ENCODE measurements at places on chromosomes 7 and 10.

DNA sequence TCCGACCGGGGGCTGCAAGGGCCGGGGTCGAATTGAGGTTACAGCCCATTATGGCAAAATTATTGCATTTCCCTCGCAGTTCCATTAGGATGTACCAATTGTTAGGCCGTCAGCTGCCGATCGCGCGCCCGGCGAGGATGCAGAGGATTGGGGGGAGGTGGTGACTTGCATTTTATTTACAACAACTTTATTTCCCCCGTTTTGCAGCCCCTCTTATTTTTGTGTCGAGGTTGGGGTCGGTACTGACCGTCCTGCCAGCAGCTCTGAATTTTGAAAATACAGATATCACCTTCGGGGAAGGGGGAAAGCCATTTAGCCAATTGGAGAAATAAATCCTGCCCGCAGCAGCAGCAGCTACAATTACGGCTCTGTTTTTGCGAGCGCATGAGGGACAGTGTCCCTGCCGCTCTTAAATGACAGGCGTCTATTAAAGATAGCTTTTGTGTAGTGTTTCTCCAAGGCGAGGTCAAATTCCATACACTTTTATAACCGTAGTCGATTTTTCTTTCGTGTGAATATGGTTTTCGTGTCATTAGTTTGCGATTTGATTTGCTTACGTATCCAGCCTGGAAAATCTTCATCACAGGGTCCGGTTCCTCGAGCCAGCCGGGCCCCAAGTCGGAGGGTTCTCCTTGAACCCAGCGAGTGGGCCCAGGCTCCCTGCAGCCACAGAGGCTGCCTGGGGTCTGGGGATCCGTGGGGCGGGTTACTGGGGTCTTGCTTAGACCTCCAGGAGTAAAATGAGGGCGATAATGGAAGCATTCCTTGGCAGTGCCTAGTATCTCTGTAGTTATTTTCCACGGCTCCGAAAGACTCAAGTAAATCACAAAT, 684 bp upstream of the HOXA5 start:
- no peak for DNase-seq

DNA sequence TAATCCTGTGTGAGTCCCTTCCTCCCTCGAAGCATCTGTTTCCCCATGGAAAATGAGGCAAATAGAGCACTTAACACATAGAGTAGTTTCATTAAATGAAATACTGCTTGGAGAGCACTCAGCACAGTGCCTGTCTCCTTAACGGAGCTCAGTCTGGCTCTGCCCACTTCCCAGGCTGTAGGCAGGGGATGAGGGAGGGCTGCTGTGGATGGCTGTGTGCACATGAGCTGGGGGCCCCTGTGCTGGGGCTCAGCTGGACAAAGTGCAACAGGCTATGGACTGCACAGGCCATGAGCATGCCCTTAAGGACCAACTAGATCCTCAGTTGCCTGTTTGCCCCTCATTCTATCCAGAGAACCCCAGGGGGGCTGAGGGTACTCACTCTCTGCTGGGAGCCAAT, 14.5 kb downstream of the ZCCHC24 start:
- DNase-seq: no peak

DNA sequence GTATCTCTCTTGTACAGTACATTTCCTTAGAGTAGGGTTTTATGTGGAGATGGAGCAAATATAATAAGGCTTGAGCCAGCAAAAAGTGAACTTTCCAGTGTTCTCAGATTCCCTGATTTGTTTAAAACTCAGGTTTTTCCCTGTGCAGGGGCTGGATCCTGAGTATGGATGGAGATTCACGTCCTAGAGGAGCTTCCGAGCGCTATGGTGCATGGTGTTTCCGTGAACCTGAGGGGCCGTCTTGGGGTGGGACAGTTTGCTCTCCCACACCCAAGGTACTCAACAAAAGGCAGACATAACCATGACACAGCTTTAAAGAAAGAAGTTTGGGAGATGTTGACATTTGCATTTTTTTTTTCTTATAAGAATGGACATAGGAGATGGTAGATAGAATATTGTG, 122.5 kb downstream of the SEC23IP start:
- no peak for DNase-seq

DNA sequence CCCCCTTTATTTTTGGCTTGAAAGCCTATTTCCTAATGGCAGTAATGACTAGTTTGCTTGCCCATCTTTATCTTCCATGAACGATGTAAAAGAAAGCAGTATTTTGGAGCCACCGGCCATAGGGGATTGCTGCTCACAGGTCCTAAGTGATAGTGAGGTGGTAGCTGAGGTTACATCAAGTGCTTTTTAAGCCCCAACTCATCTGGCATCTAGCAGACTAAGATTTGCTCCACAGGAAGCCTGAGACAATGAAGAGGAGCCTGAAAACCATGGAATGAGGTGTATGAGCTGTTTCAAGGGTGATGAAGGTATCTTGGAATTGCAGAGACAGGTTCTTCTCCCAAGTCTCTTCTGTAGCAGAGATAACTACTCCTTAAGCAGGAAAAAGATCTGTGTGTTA, 496.3 kb downstream of the XPNPEP1 start:
- no peak for DNase-seq

DNA sequence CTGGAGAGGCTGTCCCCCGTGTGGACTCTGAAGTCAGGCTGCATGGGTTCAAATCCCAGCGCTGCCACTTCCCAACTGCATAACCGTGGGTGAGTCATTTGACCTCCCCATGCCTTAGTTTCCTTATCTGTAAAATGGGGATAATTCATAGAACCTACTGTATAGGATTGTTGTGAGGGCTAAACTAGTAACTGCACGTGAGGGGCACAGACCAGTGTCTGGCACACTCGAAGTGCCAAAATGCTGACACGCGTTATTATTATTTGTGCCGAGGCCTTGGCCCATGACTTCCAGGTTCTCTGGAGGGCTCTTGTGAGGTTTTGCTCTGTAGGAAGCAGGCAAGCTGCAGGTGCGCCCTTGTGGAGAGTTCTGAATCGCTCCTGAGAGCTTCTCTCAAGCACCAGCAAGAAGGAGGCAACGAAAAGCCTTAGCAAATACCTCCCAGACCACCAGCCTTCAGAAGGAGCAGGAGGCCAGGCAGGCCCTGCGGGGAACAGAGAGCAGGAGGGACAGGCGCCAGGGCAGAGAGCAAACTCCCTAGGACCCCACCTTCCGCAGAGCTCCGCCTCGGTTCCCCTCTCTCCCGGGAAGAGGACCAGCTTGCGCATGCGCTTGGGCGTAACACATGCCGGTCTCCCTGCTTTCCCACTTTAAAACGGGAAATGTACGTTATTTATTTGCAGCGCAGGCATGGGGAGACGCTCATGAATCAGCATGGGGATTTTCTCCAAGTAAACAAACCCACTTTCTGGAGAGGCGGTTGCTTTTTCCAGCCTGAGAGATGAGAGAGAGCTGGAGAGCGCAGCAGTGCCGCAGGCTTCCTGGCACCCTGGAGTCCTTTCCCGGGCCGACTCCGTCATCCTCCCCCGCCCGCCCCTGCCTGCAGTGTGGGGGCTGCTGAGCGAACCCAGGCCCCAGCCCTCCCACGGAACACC, 39.6 kb downstream of the SORCS3 start:
- no peak for DNase-seq

DNA sequence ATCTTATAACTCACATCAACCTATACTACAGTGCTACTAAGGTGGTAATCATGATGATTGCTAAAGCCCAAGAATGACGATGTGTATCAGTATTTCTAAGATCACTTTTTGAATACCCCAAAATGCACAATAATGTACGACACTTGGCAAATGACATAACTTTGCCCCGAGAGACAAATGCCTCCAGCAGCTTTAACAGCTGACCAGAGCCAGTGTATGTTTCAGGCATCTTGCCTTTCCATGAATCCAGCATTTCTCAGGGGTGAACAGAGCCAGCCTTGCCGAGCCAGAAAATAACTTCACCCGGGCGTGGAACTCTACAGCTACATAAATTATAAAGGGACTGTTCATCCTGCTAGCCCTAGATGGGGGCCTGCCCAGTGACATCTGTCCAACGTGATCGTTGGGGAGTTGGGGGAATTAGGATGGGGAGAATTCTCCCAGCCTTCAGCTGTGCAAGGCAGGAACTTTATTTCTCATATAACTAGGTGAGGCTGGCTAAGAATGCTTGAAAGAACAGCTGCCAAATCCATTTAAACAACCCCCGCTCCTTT, 1.8 kb downstream of the IGFBP3 start:
- DNase-seq: no peak

DNA sequence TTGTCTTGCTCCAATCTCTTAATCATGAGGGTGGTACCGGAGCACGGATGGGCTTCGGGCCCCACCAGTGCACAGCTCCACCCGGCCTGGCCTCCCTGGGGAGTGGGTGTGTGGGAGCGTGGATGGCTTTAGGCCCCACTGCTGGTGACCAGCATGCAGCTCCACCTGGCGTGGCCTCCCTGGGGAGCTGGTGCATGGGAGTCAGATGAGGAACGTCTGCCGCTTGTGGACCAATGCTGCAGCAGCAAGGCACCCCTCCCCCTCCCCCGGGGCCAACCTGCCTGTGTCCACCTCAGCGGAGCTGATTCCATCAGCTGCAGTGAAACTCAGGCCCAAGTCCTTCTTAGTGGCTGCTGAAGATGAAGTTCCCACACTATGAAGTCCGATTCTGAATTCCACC, 511.4 kb downstream of the PTPRN2 start:
- no peak for DNase-seq

GRCh38 chr7:6020371-6021286, 10.5 kb upstream of the ANKRD61 start:
- DNase-seq: no peak

DNA sequence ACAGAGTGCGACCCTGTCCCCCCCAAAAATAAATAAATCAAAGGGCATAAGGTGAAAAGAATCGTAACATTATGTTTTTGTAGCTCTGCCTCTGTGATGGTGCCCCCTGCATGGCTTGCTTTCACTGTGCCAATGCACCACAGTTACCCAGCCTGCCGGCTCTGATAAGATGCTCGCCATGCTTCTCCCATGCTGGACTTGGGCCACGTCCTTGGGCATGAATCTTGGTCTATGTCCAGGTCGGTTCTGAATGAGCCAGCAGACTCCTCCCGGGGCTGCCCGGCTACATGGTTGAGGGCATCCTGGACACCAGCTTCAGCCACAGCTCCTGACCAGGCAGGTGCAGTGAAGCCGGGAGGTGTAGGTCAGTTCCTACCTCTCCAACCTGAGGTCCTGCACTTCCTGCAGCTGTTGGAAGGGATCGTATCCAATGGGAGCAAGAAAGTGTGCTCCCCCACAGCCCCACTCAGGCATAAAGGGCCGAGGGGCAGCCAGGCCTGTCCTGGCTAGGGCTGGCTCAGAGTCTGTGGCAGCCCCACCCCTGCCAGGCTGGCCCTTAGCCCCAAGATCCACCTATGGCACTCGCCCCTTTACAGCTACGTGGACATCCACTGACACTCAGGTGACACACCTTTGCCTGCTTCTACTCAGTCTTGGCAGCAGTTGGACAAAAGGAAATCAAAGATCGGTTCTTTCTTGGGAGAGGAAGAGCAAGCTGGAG, 34.1 kb downstream of the CHST3 start:
- DNase-seq: no peak

- no peak for DNase-seq
Observed at GRCh38 chr10:36531621-36532020, 593.8 kb upstream of the ANKRD30A start.

DNA sequence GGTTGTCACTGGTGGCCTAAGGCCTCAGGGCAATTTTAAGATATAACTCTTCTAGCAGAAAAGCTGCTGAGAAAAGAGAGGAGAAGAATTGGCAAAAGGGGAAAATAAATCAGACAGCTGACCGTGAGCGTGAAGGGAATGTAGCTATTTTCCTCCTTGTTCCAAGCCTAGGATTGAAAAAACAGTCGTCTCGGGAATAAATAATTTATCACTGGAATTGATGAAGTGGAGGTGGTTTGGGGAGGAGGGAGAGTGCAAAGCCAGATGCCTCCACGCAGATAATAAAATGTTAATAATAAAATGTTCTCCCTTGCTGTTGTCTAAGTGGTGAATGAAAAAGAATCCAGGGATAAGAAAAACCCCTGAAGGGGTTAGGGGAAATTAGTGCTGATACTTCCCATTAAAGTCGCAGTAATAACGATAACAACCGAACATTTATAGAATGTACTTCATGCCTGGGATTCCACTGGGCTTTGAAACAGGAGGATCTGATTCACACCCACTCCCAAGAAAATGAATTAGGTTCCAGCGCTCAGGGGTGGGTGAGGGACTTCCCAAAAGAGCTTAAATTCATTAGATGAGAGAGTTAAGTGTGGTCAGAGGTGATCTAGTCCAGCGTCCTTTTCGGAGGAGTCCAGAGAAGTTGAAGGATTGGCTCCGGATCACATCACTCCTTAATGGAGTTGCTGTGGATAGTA, 27.3 kb downstream of the BAMBI start:
- DNase-seq: no peak

- no peak for DNase-seq
Observed at GRCh38 chr7:135164357-135165061, 6.0 kb downstream of the CYREN start.

DNA sequence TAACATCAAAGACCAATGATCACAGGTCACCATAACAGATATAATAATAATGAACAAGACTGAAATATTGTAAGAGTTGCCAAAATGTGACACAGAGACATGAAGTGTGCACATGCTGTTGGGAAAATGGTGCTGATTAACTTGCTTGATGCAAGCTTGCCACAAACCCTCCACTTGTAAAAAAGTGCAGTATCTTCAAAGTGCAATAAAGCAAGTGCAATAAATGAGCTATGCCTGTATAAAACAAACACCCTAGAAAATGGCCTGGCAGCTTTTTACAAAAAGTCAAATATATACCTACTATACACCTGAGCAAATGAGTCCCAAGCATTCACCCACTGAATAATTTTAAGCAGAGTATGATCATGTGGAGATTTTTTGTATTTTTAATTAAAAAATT, 9.7 kb upstream of the CCDC7 start:
- no peak for DNase-seq

GRCh38 chr7:953547-954327, 743 bp downstream of the ADAP1 start:
- DNase-seq: no peak

DNA sequence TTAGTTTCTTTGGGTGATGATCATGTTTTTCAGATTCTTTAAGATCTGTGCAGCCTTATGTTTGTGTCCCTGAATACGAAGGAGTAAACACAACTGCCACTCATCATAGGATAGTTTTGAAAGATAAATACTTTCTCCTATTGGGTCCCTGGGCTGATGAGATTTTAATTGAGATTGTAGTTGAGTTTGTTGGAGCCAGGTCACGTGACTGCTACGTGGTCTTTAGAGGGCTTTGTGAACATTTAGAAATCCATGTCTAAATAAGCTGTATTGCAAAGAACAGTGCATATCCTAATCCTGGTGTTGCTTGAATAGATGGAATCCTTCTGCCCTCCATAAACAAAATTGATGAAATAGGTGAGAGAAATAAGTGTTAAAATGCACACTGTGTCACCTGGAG, 17.4 kb upstream of the ZNF716 start:
- no peak for DNase-seq

DNA sequence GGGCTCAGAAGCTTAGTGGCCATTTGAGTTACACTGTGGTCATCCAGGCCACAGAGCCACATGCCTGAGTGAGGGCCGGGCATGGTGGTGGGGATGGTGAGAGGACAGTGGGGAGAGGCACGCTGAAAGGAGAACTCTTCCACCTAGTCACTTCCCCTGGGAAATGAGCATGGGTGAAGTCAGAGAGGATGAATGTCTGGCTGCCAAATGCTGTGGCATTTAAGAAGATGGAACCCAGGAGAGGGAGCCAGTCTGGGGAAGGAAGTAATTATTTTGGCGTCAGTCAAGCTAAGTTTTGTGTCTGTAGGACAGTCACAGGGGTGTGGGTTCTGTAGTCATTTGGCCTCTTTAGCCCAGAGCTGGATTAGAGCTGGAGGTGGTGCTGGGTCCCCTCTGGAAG, 86.0 kb upstream of the PODXL start:
- no peak for DNase-seq
